ENCODE measurements at places on chromosomes 2 and 18.

- peak; percentile 9 for DNase-seq
Observed at GRCh38 chr2:186950694-186951093, 101.7 kb upstream of the ZSWIM2 start.

GRCh38 chr2:55891671-55892094 is 31.9 kb downstream of the EFEMP1 start:
- peak; percentile 33 for DNase-seq

DNA sequence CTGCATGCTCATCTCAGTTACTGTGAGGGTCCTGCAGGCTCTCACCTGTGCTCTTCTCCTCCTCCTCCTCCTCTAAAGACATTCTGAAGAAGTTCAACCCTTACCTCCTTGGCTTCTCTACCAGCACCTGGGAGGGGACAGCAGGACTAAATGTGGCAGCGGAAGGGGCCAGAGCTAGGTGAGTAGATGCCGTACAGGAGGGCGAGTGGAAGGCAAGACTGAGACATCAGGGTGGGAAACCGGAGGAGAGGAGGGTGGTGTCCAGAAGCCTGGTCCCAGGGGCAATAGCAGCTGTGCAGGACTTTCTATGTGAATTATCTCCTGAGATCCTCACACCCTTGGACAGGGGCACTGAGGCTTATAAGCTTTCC is 124.9 kb downstream of the PLB1 start:
- no peak for DNase-seq

DNA sequence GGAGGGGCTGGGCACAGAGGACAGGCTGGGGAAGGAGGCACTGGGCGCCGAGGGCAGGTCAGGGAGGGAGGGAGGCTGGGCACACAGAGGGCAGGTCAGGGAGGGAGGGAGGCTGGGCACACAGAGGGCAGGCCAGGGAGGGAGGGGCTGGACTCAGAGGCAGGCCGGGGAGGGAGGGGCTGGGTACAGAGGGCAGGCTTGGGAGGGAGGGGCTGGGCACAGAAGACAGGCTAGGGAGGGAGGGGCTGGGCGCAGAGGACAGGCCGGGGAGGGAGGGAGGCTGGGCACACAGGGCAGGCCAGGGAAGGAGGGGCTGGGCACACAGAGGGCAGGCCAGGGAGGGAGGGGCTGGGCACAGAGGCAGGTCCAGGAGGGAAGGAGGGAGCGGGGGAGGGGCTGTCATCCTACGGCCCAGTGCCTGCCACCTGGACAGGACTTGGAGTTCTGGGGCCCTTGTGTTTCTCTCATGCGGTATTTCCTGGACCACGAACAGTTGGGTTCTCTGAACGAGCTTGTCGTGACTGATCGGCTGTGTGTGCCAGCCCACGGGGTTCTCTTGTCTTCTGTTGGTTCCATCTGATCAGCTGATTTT is 46.7 kb upstream of the KCNG2 start:
- DNase-seq = no peak

- DNase-seq = no peak
Observed at GRCh38 chr2:216147172-216148131, 38.3 kb downstream of the XRCC5 start.

DNA sequence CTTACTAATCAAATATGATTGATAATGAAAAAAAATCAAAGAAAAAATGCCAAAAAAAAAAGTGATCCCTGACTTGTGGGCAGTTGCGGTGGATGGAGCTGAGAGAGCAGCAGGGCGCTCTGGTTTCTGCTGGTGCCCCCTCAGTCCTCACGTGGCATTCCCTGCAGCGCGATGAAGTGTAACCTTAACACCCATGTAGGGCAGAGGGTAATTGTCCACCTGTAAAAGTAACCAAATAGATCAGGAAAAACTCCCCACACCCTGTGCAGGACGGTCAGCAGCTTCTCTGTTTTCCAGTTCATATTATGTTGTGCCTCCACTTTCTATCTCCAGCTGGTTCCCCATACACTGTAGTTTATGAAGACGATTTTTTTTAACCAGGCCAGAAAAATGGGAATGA is 25.0 kb downstream of the COA5 start:
- no peak for DNase-seq

- DNase-seq = no peak
Observed at GRCh38 chr2:233108611-233109490, 48.7 kb downstream of the INPP5D start.

DNA sequence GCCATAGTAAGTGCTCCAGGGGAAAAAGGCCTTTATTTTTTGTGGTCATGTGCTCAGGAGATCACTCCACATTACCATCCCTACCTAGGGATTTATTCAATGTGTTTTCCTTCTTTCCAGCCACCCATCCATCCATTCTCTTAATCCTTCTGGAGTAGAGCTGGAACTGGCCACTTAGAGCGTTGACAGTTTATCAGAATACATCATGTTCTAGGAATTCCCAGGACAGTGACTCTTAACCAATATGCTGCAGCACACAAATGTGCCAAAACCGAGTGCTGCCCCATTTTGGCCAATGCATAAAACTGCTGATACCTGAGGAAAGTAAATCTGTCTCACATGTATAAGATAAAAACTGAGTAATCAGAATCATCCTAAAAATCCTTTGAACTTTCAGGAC is 63.7 kb downstream of the FARSB start:
- DNase-seq = no peak

DNA sequence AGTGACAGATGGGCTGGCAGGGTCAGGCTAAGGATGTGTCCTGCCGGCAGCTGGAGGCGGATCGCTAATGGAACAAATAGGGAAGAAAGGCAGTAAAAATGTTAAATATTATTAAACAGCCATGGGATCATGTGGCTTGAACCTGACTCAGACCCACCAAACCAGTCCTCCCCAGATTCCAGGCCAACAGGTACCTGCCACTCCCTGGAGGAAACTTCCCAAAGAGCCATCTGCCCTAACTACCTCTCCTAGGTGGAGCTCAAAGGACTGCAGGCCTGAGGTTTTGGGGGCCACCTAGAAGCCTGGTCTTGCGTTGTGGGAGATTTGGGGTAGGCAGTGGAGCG is 34.3 kb downstream of the CIB4 start:
- no peak for DNase-seq

DNA sequence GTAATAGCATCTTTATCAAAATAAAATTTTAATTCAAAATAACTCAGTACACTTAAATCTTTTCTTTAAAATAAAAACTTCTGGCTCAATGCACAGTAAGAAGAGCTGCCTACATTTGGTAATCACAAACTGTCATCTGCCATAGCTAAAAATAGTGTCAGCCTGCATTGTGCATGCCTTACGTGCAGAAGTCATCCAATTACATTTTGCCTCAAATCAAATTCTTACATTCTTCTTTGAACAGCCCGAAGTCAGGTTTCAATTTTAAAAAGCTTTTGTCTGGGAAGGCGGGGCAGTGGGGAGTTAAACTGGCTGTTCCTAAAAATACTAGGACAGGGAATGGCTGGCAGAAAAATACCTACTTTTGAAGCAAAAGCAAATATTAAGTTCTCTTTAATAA is 51.1 kb downstream of the RTN4 start:
- peak; percentile 75 for DNase-seq

GRCh38 chr2:20652141-20652540 is 1.2 kb upstream of the HS1BP3 start:
- no peak for DNase-seq

- no peak for DNase-seq
Observed at GRCh38 chr2:215737477-215737876, 275.9 kb downstream of the MREG start.

DNA sequence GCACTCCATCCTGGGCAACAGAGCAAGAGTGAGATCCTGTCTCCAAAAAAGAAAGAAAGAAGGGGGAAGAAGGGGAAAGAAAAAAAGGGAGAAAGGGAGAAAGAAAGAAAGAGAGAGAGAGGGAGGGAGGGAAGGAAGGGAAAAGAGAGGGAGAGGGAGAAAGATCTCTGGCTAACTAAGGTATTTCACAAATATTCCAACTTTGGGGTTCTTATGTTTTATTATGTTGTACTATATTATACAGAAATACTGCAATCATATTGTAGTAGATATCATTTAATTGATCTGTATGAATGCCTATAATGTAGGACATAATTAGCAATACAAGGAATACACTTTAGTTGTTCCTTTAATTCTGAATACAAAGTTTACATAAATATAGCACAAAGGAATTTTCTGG is 70.1 kb upstream of the STAM2 start:
- DNase-seq = no peak

DNA sequence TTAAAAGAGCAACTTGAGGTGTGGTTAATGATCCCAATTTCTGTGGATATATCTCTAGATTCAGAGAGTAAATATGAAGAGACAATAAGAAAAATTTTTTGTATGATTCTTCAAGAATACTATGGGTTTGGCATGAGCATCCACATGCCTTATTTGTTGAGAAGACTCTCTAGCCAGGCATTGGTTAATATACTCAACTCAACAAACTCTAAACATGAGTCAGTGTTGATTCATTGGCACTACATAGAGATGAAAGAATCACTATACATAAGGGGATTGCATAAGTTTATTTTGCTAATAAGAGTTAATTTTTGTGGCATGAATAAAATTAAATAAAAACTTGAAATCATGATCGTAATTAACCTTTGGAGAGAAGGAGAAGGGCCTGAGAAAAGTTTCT is 930.2 kb upstream of the LRRTM1 start:
- no peak for DNase-seq

DNA sequence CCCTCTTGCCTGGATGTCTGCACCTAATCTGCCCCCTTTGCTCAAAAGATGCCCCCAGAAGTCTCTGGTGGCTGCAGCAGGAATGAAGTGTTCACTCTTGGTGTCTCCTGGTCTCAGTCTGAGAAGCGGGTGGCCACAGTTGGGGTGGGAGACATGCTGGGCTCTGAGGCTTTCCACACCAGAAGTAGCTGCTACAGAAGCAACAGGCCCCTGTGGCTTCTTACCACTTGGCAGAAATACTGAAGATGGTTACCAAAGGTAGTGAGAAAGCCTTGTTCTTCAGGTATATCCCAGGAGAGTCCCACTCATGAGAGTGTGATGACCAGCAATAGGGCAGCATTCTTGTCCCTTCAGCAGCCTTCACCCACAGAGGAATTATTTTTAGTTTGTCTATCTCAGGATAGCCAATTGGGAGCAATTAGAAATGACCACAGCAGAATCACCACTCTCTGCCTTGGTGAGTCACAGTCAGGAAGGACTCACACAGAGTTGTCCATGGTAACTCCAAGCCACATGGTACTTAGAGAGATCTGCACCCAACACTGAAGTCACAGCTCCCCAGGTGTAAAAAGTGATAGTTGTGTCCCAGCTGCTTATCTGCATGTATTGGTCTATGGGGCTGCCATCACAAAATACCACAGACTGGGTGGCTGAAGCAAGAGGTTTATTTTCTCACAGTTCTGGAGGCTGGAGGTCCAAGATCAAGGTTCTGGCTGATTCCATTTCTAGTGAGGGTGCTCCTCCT is 169.8 kb upstream of the ID2 start:
- no peak for DNase-seq

GRCh38 chr2:2230433-2230817 is 100.7 kb downstream of the MYT1L start:
- DNase-seq = no peak

GRCh38 chr2:102618452-102619413 is 620 bp upstream of the SLC9A2 start:
- peak; percentile 13 for DNase-seq

GRCh38 chr2:221085341-221085900 is 486.7 kb downstream of the EPHA4 start:
- DNase-seq = no peak

GRCh38 chr2:23381084-23381483 is 3.9 kb upstream of the KLHL29 start:
- peak; percentile 86 for DNase-seq

DNA sequence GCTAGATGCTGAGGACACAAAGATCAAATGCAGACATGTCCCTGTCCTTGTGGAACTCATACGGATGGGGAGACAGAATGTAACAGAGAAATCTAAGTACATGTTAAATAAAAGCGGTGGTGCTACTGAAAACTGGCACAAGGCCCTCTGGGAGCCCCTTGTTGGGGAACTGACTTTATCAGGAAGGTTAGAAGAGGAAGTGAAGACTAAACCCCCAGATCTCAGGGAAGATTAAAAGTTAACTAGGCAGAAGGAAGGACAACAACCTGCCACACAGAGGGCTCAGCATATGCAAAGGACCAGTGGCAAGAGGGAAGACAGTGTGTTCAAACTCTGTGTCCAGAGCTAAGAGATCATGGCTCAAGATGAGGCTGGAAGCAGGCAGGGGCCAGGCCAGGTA is 4.8 kb downstream of the CACNB4 start:
- DNase-seq = no peak

DNA sequence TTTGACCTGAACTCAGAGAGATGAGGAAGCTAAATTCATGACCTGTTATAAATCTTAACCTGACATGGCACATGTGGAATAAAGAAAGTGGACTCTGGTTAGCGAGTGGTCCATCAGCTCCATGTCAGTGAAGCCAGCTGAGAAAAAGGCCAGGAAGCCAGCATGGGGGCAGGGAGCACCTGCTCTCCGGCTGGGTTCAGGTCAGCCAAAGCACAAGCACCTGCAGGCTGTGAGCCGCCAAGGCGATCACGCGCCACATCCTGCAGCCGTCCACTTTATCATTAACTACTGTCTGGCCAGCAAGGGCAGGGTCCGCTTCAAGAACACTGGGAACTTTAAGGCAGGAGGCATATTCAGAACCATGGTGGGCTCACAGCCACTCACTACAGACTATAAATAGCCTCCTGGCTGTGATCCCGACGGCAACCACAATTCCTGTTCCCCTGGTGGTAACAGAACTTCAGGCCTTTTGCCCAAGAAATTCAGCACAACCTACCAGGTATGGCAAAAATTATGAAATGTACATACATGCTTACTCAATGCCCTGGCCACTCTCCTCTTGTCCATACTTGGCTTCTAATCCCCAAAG is 35.5 kb downstream of the ACVR1 start:
- DNase-seq = peak; percentile 57

- DNase-seq = no peak
Observed at GRCh38 chr2:201904538-201905420, 98.4 kb downstream of the CDK15 start.

- DNase-seq = no peak
Observed at GRCh38 chr2:133553838-133554408, 14.3 kb downstream of the NCKAP5 start.

DNA sequence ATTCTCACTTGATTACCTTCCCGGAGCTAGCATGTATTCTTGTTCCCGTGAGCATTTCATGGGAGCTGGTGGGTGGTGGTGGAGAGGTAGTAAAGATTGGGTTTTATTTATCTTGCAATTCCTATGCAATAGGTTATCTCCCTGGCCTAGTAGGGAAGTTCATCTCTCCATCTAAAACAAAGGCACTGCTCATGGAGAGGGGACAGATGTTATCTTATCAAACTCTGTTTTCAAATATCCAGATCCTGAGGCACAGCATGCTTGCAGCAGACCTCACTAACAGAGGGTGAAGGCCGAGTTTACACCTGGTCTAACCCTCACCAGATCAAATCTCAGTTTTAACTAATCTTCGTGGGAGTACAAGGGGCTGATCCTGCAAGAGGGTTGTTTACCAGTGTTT is 98.9 kb downstream of the CYRIA start:
- no peak for DNase-seq

- DNase-seq = no peak
Observed at GRCh38 chr2:241103176-241103595, 1.1 kb upstream of the MTERF4 start.

GRCh38 chr2:147863835-147864234 is 19.0 kb downstream of the ACVR2A start:
- no peak for DNase-seq

Data from cardiac fibroblast (primary cell).